ENCODE measurements at places on chromosomes 13 and 19.

GRCh38 chr13:20465218-20465879 is 60.3 kb downstream of the CRYL1 start:
- DNase-seq: no peak

DNA sequence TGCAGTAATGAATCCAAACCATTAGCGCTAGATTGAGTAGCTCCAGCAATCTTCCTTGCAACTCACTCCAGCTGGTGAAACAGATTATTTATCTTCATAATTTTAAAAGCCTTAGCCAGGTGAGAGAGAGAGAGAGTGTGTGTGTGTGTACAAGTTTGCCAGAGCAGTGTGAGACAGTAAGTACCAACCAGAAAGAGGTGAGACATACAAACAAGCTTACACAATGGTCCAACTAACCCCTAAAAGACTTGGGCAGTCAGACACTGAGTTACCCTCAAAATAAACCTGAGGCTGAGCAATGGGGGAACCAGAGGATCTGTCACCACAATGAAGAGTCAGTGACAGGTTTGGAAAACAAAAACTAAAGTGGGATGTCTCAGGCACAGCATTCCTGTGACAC is 8.1 kb upstream of the THSD1 start:
- no peak for DNase-seq

- DNase-seq: no peak
Measured at GRCh38 chr13:23856008-23856750, 33.0 kb downstream of the MIPEP start.

DNA sequence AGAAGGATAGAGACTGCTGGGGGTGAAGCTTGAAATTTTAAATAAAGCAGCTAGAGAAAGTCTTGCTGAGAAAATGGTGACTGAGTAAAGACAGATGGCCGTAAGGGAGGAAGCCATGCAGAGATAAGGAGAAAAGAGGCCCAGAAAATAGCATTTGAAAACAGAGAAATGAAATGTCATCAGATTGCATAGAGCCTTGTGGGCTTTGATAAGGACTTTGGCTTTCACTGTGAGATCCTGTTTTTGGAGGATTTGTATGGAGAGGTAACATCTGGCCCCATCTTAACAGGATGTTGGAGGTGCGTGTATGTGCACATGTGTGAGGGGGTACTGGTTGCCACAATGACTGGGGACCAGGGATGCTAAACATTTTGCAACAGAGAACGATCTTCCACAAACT is 19.5 kb upstream of the ATP8A2 start:
- no peak for DNase-seq

GRCh38 chr13:18948012-18948663 is 233.5 kb downstream of the TUBA3C start:
- no peak for DNase-seq

GRCh38 chr13:89315287-89315686 is 1644.1 kb downstream of the SLITRK5 start:
- DNase-seq: no peak

- no peak for DNase-seq
Measured at GRCh38 chr13:76934671-76935070, 13.6 kb upstream of the ACOD1 start.

DNA sequence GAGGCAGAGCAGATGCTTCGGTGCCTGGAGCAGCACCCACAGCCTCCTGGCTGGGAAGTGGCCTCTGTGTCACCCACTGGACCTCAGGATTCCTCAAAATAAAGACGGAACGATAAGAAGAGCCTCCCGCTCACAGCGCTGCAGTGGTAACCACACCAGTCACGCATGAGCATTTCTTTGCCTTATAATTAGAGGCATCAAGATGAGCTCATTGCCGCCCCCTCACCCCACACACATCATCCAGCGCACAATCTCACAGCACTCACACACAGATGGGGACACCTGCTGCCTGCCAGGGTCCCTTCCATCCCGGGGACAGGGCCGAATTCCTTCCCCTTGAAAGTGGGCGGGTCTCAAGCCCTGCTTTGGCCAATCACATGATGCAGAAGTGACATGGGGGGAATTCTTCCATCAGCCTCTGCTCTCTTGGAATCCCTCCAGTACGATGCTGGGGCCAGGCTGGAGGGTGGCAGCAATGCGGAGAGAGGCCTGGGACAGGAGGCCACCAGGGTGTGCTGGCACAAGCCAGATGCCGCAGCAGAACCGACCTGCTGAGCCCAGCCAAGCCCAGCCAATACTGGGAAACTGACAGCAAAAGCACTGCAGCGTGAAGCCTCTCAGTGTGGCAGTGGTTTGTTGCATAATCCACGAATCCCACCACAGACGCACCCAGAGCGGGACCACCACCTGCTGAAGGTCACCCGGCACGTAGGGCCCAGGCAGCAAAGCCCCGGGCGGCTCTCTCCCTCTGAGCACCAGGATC is 16.0 kb downstream of the PIP5K1C start:
- DNase-seq: no peak

DNA sequence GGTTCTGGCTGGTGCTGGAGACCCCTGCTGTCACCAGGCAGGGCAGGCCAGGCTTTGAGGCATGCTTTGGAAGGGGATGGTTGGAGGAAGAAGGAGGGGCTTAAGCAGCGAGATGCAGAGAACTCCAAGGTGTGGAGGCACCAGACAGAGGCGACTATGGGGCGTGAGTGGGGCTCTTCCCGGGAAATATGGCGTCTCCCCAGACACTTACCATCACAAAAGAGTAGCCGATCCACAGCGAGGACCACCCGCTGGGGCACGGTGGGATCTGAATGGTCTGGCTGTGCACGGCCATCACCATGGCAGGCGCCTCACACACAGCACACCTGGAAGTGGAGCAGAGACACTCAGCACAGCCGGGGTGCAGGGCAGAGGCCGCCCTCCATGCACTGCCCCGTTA is 151.9 kb downstream of the COL4A1 start:
- DNase-seq: no peak

- no peak for DNase-seq
Measured at GRCh38 chr13:68232351-68233130, 1002.4 kb upstream of the PCDH9 start.

GRCh38 chr13:114134111-114134943 is 1.9 kb upstream of the RASA3 start:
- no peak for DNase-seq

DNA sequence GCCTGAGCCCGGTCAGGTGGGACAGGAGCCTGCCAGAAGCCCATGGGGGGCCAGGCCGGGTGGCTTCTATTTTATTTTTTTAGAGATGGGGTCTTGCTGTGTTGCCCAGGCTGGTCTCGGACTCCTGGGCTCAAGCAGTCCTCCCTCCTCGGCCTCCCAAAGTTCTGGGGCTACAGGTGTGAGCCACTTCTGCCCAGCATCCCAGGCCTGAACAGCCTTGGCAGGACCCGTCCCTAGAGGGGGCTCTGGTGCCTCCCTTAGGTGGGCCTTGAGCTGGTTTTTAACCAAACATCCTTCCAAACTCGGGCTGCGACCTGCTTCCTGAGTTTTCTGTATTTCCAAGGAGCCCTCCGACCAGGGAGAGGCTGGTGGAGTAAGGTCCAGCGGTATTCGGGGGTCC is 10.5 kb downstream of the COMP start:
- DNase-seq: no peak

GRCh38 chr19:15640294-15640903 is at the start of gene CYP4F3:
CYP4F3 (plus strand) TSS chr19:15640897; CDS start chr19:15641416, 519 bp downstream.
- no peak for DNase-seq

DNA sequence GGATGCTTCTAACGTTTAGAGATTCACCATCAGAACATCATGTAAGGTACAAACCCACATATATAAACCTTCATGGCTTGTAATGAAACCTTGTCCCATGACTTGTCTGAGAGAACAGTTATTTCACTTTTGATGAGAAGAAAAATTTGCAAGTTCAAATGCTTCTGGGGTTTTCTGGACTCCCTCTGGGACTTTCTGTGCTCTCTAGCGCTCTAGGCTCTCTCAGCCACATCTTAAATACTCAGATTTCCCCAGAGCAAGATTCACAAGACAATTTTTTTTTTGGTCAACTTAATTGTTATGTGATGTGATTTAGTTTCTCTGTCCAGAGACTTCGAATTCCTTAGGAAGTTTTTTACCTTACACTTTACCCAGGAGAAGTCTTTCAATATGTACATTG is 282.8 kb upstream of the EDNRB start:
- DNase-seq: no peak

- DNase-seq: no peak
Measured at GRCh38 chr13:88000239-88000638, 329.1 kb downstream of the SLITRK5 start.

- no peak for DNase-seq
Measured at GRCh38 chr19:28196101-28196500, 1016.9 kb downstream of the UQCRFS1 start.

- DNase-seq: no peak
Measured at GRCh38 chr19:1309977-1310852, 24.5 kb downstream of the EFNA2 start.

DNA sequence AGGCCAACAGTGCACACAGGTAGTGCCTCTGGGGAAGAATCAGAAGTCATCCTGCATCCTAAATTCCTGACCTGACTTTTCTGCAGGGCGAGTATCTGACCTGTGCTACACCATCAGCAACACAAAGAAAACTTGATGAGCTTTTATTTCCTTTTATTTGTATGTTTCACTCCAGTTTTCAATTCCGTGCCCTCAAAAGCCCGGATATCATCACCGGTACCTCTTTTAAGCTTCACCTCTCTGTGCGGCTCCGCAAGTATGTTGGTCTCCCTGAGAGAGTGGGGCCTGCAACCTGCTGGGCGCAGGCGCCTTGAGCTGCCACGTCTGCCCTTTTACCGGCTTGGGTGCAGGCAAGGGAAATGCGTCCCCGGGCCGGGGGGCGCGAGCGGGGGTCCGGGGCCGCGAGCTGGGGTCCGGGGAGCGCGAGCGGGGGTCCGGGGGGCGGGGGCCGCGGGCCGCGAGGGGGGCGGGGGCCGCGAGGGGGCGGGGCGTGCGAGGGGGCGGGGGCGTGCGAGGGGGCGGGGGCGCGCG is 4.3 kb upstream of the DUXA start:
- no peak for DNase-seq

DNA sequence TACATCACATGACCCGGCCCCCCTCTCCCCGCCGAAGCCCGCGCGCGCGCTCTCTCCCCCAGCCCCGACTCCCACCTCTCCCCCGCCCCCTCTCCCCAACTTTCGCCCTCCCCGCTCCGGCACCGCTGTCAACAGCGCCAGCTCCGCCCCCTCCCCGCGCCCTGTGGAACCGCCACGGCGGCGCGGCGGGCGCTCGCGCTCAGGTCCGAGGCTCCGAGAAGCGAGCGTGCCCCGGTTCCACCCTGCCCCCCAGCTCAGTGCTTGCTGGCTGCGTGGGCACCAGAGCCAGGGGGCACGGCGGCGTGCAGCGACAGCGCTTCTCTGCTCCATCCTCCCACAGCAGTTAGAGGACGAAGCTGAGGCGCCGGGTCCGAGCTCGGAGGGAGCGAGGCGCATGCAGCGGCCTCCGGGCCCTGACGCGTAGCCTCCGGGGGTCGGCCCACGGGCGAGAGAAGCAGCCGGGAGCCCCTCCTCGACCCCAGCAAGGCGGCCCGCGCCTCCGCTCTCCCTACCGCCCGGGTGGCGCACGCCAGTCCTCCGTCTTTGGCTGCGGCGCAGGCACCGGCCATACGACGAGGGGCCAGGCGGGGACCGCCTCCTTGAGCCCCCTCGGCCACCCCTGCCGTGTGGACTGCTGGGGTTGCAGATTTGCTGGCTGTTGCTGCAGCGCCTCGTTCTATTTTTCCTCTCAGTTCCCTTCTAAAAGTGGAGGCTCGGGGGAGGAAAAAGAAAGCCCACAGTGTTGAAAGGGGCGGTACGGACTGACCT is 109.5 kb downstream of the KCNRG start:
- DNase-seq: peak; percentile 69

- no peak for DNase-seq
Measured at GRCh38 chr19:52099497-52100138, 4.1 kb upstream of the ZNF841 start.

- no peak for DNase-seq
Measured at GRCh38 chr13:44050450-44051063, 170.9 kb downstream of the LACC1 start.

DNA sequence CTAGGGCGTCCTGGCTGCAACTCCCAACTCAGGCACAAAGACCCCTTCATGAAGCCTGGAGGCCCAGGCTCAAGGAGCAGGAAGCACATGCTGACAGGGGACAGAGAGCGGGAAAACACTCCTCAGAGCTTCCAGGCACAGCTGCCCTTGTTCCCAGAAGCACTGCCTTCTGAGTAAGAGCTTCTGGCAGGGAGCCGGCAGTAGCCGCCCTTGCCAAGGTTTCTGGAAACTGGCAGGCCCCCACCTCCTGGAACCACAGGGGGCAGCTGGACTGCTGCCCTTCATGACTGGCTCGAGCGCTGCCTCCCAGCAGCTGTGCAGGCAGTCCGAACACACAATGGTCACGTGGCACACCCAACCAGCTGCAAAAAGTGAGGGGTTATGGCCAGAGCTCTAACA is 33.6 kb upstream of the EPHX3 start:
- DNase-seq: no peak

DNA sequence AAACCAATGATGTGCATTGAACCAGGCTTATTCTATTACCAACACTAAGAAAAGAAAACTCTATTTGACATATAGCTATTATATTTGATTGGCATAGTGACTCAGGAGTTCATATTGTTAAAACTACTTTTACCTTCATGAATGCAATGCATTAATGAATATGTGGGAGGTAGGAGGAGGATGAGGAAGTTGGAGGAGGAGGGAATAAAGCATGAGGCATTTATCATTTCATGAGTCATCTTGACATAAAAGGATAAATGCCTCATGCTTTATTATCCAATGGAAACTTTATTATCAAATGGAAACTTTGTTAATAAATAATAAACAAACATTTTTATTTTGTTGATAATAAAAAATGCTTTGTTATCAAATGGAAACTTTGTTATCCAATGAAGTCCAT is 116.5 kb downstream of the SPRY2 start:
- no peak for DNase-seq

DNA sequence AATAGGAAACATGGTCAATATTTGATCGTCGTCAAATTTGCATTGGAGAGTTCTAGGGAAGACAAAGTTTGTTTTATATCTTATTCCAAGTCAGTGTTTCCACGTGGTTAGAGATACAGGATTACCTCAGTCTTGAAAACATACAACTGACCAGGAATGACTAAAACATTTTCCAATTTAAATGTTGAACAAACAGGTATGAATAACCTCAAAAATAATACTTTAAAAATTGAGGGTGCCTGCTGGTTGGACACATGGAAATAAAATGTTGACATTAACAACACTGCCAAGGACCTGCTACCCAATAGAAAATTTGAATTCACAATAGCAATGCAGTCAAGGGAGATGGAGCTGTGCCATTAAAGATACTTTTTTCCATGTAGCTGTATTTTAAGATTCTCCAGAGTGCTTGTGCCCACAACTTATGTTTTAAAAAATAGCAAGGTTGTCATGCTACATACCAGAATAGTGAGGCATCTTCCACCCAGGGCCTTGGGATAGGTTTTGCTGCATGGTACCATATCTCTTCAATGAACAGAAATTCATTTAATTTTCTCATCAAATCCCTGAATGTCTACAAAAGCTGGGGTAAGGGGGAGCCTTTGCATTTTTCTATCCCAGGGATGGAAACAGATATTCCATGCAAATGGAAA is 260.8 kb downstream of the EFNB2 start:
- DNase-seq: no peak

Data from NCI-H187 treated with DMSO at 0.1 percent for 48 hours (cell line).